HFFc6 (cell line): ENCODE measurements at places on chromosomes 11 and 22. TPM values are rescaled to one million over a fixed set of nuclear protein-coding genes. Genes with fewer than 3 reads are reported as not detected.

DNA sequence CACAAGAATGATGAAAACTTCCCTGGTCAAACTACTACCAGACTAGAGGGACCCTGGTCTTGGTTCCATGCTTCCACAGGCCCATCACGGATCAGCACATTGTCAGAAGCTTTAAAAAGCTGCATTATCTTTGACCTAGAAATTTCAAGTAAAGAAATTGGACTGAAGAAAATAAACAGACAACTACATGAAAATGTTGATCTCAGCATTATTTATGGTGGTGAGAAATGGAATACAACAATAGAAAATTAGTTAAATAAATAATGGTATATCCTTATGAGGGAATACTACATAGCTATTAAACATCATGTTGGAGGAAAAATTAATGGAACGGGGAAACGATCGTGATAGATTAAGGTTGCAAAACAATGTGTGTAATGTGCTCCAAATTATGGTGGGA lies 13.7 kb downstream of the TENM4 start:
- no peak for DNase-seq

DNA sequence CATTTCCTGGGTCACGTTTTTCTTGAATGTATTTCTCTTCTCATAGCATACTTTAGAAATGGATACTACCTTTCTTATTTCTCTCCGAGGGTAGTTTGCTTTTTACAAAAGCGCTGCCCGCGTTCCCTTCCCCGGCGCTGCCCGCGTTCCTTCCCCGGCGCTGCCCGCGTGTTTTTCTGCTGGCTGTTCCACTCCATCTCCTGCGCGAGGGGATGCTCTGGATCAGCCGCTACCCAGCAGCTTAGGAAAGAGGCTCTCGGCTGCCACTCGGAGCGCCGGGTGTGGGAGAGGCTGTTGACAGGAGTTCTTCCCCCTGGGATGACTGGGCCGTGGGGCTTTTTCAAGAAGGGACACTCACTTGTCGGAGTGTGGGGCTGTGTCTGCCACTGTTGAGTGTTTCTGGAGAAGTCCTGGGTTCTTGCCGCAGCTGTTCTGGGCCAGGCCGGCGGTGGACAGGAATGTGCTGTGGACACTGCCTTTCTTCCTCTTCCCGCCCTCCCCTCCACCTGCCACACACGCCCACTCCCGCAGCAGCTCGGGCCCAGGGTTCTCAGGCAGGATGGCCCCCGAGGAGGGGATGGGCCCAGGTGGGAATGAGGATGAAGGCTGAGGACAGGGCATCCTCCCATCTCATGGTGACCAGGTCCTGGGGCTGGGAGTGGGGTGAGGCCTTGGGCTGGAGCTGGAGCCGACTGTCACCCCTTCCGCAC lies 30.6 kb downstream of the GLB1L2 start:
- no peak for DNase-seq

GRCh38 chr11:26474401-26474800 lies 97.7 kb downstream of the MUC15 start:
- DNase-seq: no peak

Gene TEX12
- not detected in 3 replicates for total RNA-seq

DNA sequence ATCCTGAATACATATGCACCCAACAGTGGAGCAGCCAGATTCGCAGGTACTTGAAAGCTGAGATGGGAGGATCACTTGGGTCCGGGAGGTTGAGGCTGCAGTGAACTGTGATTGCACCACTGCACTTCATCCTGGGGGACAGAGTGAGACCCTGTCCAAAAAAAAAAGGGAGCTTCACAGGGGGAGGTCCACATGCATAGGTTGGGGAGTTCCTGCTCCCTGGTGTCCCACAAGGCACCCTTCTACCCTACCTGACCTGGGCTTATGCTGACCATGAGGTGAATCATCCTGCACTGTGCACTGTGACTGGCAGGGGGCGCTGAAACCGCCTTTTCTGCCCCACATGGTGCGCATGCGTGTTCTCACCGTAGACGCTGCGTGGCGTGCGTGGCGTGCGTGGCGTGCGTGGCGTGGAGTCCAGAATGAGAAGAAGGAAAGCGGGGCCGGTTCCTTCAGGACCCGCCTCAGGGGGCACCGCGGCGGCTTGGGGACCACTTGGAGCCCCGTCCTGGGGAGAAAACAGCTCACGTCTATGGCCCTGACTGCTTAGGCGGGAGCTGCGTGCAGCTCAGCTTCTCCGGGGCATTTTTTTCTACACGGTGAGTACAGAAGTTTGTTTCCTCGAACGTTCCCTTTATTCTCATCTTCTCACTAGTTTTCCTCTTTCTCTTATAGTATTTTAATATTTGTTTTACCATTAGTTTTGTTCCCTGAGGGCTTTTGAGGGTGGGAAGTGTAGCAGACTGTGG lies 116.6 kb upstream of the GRK3 start:
- peak; percentile 60 for DNase-seq

- DNase-seq: no peak
Observed at GRCh38 chr11:127182586-127183203, 182.1 kb upstream of the KIRREL3 start.

DNA sequence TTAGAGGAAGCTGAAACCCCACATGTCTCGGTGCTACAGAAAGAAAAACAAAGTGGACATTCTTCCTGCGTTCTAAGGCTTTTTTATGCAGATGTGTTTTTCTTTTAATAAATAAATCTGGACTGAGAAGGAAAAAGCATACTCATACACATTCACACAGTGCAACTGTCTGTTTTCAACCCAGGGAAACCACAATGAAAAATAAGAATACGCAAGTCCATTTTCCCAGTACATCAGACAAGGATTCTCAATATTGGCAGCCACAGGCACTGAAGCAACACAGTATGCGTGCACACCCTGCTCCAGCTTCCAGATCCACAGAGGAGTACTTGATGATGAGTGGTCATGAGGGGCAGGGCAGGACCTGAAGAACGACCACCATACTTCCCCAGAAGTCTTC lies 86.9 kb downstream of the ETS1 start:
- DNase-seq: no peak

GRCh38 chr11:59368238-59369022 lies 9.7 kb downstream of the OR5AN1 start:
- no peak for DNase-seq

Gene SOX6
- 1.6 to 4.9 TPM (median 4.1 TPM) in 3 replicates for total RNA-seq

DNA sequence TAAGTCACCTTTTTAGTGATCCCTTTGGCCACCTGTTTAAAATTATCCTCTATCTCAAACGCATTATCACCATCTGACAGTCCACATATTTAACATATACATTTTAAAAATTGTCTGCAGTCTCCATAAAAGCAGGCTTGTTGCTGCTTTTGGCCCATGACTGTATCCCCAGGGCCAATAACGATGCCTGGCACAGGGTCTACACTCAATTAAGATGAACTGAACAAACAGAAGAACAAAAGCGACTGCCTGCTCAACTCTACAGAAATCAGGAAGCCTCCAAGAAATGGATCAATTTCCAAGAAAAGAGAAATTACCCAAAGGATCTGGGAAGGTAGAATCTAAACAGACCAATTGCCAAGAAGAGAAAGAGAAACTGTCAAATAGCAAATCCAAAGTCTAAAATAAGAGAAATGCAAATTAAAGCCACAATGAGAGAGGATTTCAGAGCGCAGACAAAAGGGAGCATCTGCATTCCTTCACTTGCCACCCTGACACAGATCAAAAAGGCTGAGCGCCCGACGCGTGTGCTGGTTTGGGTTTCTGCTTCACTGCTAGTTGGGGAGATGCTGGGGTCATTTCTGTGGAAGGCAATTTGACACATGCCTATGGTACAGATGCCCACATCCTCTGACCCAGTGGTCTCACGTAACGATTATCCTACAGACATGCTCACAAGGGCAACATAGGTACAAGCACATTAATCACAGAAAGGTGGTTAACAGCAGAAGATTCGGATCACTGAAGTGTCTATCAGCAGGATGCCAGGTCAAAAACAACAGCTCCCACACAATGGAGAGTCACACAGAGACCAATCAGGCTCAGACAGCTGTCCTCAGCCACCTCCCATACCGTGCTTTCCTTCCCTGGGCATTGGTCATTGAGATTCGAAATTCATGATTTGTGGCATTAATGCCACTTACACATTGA lies 55.9 kb downstream of the SHISAL1 start:
- DNase-seq: no peak

GRCh38 chr22:46770726-46771125 lies 8.3 kb downstream of the TBC1D22A start:
- DNase-seq: no peak

DNA sequence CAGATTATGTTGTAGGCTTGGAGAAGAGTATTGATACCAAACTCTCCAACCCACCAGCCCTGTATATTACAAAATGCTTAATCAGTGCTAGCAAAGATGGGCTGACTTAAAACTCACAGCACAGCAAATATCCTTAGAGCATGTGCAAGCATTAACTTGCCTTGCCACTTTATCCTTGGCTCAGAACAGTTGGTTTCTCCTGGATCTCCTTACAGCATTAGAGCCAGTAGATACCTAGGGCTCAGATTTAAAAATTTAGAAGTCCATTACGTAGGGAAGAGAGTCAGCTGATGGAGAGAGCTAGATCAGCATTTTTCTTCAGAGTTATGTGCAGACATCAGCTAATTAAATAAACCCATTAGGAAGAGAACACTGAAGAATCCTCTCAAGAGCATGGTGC lies 198.5 kb upstream of the ZBED5 start:
- DNase-seq: no peak

DNA sequence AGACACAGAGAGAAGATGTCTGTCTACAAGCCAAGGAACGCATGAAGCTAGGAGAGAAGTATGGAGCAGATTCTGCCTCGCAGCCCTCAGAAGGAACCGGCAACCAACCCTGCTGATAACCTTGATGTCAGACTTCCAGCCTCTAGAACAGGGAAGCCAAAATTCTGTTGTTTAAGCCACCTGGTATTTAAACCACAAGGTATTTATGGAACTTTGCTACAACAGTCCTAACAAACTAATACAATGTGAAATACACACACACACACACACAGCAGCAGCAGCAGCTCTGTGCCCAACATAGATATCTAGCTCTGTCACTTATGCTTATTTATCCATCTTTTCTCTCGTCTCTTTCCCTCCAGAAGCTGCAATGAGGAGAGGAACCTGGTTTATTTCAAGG lies 400.0 kb downstream of the ETS1 start:
- DNase-seq: no peak

GRCh38 chr22:43099095-43099494 lies 9.9 kb upstream of the TTLL1 start:
- no peak for DNase-seq

GRCh38 chr11:69048031-69048693 lies 570 bp upstream of the TPCN2 start:
- no peak for DNase-seq

- DNase-seq: no peak
Observed at GRCh38 chr11:11073996-11074395, 216.1 kb upstream of the ZBED5 start.

Gene UBQLNL
- 0.09 to 0.21 TPM in 2 of 3 replicates, not detected in the other for total RNA-seq

DNA sequence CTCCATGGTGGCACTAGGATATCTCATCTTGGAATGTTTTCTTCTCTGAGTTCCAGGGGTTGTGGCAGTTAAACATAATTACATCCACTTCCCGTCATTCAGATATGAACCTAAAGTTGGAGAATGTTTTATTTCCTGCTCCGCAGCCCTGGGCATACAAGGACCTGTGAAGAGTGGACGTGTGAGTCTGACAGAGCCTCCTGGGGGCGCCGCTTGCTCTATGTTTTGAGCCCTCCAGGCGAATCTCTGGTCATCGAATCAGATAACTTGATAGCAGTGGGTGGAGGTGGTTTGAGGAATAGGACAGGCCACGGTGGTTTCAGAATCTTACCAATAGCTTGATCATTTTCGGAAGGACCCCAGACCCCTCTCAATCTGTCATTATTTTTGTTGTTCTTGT lies 174.2 kb downstream of the NTM start:
- no peak for DNase-seq

Gene BDNF
- total RNA-seq: 56.5 to 89.1 TPM (median 61.8 TPM) in 3 replicates

DNA sequence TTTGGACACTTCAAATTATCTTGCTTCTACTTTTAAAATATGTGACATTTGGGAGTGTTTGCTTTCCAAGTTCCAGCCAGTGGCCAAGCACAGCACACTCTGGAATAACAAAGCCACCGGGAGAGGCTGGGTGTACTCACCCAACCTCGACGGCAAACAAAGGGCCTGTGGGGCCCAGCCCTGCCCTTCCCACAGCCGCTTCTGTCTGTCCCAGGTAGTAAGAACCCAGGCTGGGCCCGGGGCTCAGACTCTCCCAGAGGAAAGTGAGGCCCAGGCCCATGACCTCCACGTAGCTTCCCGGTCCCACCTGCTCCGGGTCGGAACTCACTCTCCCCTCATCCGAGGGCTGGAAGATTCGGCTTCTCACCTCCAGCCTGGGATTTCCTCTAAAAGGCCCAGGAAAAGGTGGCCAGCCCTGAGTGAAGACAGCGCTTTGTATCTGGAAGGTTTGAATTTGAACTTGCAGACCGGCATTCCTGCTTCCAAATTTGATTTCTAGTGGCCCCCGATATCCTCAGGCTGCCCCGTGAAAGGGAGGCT lies 93.5 kb downstream of the CELSR1 start:
- no peak for DNase-seq

DNA sequence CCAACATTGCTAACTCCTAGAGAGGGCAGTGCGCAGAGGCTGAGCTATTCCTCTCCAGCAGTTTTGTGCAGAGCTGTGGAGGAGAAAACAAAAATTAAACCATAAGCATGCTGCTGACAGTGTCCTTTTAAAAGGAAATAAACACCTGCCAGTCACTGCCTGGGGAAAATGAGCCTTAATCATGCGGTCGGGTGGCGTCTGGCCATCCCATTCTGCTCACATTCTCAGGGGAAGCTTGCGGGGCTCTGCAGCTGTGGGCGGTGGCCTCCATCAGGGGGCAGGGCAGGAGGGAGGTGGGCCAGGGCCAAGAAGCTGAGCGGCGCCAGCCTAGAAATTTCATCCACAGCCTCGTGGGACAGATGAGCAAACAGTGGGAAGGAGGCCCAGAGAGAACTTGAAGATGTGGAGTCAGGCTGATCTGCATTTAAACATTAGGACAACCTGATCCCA lies 71.0 kb upstream of the TP53I11 start:
- no peak for DNase-seq

DNA sequence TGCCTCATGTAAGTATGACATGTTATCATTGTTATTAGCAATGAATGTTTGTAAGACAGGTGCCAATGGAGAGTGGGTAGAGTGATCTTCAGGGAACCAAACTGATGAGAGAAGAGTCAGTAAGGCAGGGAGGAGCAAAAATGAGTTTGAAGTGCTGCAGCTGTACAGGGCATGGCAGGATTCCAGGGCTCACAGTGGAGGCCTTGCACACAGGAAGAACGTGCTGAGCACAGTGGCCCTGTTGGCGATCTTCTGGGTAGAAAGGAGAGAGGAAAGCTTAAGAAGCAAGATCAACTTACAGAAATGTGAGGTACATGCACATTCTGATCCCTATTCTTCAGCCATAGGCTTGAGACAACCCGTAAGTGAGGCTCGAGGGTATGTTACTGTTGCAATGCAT lies 219.3 kb upstream of the TMEM45B start:
- no peak for DNase-seq

- no peak for DNase-seq
Observed at GRCh38 chr11:77472991-77473800, 698 bp downstream of the PAK1 start.

Gene C11orf91
- 0.61 to 0.84 TPM (median 0.72 TPM) in 3 replicates for total RNA-seq
